ENCODE measurements at places on chromosomes 16 and 17. TPM values are rescaled to one million over a fixed set of nuclear protein-coding genes. Genes with fewer than 3 reads are reported as not detected.

TK1 gene
- total RNA-seq: 10.6 TPM

PYY gene
- not detected for total RNA-seq

FBXW10 gene
- total RNA-seq: not detected

SLFN14 gene
- not detected for total RNA-seq

COA3 gene
- total RNA-seq: 63.8 TPM

C17orf67 gene
- total RNA-seq: 0.44 TPM

EME2 gene
- total RNA-seq: 5.9 TPM

- DNase-seq: no peak
These were observed 2.8 kb downstream of the WDR81 start for GRCh38 chr17:1727258-1727789.

GRCh38 chr17:39640591-39641031 is 3.7 kb downstream of the STARD3 start:
- DNase-seq: no peak

Data from omental fat pad (tissue), 4 donors.